ENCODE measurements at places on chromosomes 1 and 21.

DNA sequence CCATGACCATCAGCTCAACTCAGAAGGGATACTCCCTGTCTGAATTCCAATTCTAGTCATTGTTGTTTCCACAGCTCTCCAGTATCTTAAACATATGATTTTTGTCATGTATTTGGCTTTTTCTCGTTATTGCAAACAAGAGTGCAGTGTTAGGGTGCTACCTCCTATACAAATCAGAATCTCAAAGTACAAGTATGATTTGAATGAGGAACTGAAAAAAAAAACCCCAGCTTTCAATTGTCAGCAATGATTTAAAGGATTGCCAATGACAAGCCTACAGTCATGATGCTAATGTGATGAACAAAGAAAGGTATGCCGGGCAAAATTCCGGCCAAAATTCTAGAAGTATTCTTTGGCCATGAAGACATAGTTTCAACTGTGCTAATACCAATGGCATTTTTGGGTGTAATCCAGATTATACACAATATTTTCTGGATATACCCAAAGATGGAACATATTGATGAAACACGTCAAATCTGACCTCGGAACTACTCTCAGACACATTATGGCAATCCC is 14.9 kb downstream of the TMEM35B start:
- no peak for DNase-seq

GRCh38 chr1:208933984-208934525 is 649.5 kb upstream of the CAMK1G start:
- DNase-seq, result no peak

DNA sequence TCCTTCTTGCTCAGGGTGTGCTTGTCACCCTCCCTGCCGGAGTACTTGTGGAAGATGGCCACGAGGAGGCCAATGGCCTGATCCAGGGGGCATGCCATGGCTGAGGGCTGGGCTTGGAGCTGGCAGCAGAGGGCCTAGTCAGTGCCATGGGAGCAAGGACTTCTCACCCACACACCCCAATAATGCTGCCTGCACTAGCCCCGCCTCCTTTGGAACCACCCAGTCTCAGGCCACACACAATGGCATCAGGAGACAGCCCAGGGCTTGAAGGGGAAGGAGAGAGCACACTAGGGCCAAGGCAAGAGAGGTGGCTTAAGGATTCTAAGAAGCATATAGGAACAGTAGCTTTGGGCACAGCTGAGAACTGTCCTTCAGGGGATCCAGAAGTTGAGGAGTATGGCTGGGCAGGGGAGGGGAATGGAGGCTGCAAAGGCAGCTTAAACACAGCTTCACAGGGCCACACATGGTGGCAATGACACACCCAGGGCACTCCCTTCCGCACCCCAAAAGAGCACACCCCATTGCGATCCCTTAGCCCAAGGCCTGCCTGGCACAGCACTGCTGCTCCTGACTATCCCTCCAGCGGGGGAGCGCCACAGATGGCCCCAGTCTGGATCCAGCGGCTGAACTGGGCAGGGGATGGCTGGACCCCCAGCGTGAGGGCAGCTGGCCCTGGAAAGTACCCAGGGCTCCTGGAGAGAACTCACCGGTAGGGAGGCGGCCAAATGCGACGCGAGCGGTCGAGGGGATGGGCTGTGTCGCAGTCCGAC is at the start of gene S100A6:
TSS of gene S100A6 (minus strand) at position 750 of the 770 bp plus-strand sequence. CDS start at position 98, 652 bp downstream.
- DNase-seq, result no peak

DNA sequence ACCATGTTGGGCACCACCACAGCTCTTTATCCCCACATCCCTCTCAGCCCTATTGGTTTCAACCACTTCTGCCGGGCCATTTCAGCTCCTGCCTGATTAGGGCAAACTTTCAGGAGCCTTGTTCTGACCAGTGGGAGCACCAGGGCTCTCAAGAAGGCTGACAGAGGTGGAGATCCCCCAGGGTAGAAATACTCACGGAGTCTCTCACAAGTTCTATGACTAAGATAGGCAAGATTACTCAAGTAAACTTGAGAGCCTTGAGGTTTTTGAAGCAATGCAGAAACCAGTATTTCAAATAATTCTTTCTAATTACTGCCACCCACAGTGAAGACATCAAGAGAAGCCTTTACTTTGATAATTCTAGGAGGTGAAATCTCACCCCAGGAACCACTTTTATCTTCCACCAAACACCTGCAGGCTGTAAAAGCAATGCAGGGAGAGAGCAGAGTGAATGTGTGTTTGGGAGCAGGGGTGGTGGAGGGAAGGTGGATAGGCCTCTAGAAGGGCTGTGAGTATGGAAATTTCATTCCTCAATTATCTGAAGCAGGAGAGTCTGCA is 6.6 kb upstream of the PTCH2 start:
- no peak for DNase-seq

- no peak for DNase-seq
Measured at GRCh38 chr1:212432272-212432660, 454 bp upstream of the NENF start.

DNA sequence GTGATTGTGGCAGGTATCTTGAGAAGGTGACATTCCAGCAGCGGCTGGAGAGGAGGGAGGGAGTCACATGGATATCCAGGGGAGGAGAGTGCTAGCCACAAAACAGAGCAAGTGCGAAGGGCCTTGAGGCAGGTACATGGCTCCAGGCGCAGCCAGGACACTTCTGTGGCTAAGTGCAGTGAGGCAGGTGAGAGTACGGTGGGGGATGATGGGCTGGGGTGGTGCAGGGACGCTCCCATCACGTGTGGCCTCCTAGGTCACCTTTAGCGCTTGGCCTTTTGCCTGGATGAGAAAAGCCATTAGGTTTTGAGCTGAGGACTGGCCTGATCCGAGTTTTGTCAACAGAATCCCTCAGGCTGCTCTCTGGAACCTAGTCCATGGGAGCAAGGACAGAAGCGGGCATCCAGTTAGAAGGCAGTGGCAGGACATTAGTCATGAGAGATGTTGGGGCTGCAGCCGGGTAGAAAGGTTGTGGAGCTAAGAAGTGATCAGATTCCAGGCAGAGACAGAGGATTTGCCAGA is 31.6 kb downstream of the SMYD2 start:
- DNase-seq, result no peak

DNA sequence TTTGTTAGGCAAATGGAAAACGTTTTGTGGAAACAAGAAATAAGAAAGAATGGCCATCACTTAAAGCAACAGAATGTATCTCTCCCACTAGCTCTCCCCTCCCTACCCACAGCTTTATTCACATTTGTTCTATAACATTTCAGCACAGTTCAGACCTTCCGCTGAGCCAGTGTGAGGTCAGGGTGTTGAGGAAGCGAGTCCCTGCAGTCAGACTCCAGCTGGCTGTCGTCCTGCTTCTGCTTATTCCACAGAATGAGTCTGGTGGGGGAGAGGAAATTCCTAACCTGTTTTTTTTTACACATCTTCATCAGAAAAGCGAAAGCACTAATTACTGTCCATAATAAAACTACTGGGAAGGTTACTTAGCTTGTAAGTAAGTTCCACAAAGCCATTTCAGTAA is 39.0 kb downstream of the MRPL39 start:
- no peak for DNase-seq

DNA sequence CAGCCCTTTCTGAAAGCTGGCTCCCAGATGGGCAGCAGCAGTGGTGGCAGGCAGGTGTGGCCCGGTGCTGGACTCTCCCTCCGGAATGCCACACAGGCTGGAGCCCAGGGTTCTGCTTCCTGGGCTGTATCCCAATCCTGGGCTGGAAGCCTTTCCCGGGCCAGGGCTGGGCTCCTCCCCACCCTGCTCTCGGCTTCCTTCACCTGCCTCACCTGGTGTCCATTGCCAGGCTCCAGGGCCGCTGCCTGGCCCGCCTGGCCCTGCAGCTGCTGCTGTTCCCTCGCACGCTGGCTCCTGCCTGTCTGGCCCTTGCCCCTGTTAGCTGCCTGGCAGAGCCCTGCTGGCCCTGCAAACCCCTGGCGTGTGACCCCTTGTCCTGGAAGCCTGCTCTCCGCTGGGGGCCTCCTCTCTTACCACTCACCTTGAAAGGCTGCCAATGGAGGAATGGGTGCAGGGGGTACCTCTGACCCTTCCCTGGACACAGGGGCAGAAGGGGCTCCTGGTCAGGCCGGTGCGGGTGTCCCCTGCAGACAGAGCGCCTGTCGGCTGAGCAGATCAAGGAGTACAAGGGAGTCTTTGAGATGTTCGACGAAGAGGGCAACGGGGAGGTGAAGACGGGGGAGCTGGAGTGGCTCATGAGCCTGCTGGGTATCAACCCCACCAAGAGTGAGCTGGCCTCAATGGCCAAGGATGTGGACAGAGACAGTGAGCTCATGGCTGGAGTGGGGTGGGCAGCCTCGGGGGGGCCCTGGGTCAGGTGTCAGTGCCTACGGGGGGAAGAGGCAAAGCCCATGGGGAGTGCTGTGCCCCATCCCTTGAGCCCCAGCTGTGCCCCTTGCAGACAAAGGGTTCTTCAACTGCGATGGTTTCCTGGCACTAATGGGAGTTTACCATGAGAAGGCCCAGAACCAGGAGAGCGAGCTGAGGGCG is 1.1 kb downstream of the CALML6 start:
- DNase-seq, result no peak

DNA sequence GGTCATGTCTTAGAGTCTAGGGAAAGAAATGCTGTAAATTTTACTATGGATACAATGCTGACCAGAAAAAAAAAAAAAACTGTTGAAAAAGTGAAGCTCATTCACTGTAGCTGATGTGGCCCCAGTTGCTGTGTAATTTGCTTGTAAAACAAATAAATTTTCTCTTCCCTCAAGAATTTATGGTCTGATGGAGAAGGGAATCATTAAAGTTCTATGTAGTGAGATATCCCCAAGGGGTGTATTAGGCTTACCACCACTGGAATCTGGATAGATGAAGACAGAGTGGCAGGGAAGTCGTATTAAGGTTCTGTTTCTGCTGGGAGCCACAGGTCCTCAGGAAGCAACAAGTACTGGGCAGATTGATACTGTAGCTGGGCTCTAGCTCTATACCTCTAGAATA is 860.0 kb downstream of the LTN1 start:
- no peak for DNase-seq

DNA sequence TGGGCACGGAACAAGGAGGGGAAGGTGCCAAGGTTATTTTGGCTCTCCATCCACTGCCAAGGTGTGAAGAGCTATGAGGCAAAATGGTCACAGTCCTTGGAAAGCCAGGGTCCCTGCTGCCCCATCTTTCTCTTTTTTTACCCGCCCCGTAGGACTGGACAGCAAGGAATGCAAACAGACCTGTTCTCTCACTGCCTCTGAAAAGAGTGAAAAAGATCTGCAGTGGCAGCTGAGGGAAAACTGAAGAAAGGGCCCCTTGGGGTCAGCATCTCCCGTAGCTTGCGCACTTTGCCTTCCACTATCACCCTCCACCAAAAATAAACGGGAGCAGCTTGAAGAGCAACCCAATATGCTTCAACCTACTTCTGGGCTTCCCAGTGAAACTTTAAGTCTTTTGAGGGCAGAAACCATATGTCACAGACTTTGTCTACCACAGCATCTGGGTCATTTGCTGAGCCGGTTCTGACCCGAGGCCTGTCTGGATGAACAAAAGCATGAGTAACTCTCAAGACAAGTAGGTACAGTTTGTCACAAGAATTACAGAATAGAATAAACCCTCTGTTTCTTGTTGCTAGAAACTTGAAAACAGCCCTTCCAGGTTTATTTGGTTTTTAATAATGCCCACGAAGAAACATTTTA is 9.4 kb upstream of the KIF14 start:
- DNase-seq, result no peak

DNA sequence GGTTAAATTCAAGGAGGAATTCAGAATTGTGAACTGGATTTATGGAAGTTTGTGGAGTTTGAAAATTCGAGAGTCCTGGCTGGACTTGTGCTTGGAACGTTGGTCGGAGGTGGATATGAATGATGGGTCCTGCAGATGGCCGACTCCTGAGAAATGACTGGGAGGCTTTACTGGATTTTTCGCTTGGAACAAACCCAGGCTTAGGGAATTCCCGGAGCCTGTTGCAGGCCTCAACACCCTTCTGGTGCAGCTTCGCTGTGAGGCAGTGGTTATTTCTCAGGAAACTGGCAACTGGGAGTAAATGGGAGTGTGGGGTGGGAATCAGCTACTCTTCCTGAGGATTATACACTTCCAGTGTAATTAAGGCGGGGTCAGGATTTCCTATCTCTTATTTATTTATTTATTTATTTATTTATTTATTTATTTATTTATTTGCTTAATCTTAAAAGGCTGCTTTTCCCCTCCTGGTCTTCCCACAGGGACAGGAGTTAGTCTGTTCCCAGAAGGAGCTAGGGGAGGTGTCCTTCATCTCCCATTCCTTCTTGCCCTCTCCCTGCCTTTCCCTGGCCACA is 21.1 kb downstream of the MAPKAPK2 start:
- no peak for DNase-seq

DNA sequence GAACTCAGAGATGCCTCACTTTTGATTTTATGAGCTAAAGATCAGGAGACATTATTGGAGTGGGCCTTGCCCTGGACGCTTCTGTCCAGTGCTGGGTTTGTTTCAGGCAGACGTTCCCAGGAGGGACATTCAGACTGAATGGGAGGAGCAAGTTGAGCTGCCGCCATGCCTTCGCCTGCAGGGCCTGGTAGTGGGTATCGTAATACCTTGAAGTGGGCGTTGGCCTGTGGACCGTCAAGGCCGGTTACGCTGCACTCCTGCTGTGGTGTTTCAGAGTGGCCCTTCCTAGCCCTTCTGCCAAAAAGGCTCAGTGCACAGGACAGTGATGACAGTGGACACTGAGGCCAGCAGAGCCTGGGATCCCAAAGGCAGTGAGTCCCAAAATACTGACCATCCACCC is 1.6 kb downstream of the FAM3B start:
- no peak for DNase-seq

DNA sequence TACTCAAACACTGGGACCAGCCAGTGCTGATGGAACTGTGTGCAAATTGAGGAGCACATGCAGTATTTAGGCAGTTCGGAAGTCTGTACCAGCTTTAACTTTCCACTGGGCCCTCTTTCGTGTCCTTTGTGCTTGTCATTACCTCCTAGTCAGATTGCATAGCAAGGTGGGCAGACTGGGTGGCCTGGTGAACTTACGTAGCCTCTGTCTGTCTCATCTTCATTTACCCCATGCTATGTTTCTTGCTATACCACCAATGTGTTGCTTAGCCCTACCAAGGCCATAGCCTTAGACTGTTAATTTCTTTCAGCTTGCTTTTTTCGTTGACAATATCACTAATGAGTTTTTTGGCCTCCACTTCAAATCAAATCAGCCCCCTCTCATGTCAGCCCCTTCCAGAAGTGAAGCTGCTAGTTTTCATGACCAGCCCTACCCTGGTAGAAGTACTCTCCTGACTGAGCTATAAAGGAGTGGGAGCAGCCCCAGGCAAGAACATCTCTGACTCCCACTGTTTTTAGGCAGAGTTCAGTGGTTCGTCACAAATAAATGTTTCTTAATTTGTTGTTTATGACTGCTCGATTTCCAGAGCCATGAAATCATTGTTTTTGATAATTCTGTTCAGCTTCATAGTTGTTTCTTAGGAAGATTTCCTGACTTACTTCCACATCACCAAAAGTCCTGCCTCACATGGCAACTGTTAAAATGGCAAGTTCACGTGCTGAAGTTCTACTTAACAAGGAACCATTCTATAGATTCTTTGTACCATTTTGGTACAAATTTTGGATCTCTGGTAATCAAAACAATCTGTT is 19.3 kb downstream of the PRKACB start:
- DNase-seq, result no peak

Data from stimulated activated CD4-positive, alpha-beta T cell treated with anti-CD3 and anti-CD28 coated beads, Interleukin-12 subunit alpha, Interleukin-12 subunit beta, amount 100 ng/mL, for 48 hours (primary cell).